ENCODE measurements at places on chromosomes 7 and 10.

DNA sequence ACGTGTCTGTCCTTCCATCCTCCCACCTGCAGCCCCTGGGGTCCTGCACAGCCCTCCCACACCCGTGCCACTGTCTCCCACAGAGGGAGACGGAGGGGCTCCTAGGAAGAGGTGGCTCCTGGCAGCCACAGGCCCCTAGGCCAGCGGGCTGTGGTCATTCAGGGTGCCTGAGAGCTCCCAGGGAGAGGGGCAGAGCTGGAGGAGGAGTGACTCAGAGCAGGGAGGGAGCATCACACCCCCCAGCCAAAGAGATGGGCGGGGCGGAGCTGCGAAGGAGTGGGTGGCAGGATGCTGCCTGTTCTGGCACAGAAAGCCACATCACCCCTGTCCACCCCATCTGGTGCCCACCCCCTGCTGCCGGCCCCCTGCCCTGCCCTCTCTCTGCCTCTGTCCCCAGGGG lies 50.5 kb downstream of the STK32C start:
- DNase-seq = no peak

- DNase-seq = no peak
These were observed 109.4 kb downstream of the ELFN1 start for GRCh38 chr7:1779445-1779844.

GRCh38 chr7:137684776-137685175 lies 162.0 kb downstream of the DGKI start:
- DNase-seq = no peak

DNA sequence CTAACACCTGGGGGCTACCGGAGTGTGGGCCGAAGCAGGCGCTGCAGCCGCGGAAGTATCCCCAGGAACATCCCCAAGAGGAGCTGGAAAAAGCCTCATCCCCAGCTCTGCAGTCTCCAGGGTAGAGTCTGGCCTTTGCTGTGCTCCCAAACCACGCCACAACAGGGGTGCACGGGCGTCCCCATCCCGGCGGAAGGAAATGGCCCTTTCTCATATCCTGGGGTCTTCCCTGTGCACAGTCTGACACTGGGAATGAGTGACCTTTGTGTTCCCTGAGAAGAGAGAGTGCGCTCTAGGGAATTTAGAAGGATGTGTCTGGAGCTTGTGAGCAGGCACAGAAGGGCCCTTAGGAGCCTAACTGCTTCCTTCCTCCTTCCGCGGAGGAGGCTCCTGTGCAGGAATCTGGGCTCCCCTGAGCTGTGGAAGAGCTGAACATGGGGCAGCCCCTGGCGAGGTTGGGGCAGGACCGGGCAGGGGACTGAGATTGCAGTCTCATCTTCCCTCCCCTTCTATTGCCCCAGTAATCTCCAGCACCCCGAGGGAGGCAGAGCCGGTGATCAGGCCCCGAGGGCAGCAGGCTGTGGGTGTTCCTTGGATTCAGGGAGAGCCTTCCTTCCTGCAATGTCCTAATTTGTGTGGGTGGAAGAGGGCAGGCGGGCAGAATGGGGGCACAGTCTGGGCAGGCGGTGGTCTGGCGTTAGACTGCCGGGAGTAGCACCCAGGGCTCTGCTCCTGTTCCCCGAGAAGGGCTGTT lies 1.3 kb downstream of the REPIN1 start:
- DNase-seq = no peak

DNA sequence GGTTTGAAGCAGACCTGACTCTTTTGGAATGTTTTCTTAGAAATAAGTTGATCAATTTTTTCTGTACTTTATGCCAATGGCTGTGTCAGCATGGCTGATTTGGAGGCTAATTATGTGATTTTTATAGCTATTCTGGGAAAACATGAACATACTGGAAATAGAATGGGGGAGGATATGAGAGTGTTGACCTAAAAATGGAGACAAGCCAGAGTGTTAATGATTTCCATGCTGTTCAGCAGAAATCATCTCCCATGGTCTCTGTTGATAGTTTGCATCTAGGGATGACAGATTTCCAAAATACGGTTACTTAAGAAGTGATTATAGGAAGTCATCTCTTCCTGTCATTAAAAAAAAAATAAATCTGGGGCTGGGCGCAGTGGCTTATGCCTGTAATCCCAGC lies 32.7 kb upstream of the DMTF1 start:
- no peak for DNase-seq

DNA sequence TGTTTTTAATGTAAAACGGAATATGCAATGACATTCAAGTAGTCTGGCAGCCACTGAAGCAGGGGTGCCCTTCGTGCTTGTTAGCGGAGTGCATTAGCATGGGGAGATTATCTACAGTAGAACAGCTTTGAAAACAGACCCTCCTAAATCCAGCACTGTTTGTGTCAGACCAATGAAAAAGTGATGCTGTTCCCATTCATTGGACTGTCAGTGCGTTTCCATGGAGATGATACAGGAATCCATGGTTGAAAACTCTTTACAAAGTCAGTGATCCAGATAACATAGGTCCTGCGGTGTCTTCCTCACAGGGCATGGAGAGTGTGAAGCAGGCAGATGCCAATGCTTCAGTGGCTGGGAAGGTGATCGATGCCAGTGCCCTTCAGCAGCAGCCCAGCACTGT lies 73.6 kb downstream of the ITGB8 start:
- DNase-seq = no peak

DNA sequence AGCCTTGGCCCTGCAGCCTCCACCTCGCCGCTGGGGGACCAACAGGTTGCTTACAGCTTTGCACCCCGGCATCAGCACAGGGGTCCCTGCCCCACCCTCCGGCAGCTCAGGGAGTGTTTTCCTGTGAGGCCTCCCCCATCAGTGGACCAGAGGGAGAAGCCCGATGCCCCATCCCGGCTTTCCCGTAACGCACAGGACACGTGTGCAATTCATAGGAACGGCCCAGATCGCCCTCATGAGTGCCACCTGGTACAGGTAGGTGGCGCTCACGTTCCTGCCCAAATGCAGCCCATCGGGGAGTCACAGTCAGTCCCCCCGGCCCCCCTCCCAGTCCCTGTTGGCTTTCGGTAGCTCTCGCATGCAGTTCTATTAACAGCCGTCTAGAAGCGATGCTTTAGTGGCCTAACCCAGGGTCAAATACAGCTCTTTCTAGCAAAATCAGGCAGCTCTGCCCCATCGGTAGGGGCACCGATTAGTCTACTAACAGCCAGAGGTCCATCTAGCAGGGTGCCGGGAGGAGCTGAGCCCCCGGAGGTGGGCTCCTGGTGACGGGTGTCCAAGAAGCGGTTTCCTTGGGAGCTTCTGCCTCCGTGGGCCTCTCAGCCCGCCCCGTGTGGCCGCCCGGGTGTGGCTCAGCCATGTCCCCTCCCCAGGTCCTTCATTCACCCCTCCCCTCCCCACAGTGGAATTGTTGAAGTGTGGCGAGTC lies 48.4 kb upstream of the GTF2IRD1 start:
- no peak for DNase-seq

- no peak for DNase-seq
These were observed 22.2 kb upstream of the BAIAP2L1 start for GRCh38 chr7:98423043-98423442.

- DNase-seq = no peak
These were observed 804 bp downstream of the BCAP29 start for GRCh38 chr7:107580716-107581383.

DNA sequence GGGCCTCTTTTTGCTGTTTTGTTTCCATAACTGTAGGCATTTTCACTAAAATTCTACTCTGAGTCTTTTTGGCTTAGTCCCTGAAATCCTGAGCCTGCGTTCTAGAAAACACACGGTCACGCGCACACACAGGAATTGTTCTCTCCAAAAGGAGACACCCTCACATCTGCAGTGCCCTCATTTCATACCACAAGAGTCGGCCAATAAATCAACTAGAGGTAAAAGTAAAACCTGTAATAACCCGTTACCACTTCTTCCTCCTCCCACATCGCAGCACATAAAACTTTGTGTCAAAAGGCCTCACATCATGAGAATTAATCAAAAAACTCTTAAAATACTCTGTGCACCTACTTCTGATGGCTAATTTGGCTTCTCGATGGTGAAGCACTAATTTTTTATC lies 133.3 kb upstream of the MGMT start:
- no peak for DNase-seq

DNA sequence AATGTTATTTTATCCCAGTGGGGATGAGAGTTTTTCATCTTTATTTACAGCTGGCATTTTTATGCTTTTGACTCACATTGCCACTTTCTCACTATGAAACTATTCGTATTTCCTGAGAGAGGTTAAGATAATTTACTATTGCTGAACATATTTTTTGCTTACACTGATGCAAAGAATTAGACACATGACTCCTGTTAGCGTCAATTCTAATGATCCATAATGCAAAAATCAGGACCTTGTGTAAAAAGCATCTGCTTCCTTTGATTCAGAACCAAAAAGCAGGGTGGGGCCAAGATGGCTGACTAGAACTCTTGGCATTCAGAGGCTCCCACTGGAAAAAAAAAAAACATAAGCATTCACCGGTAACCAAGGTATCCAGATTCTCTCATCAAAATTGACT lies 464.8 kb downstream of the SEMA3D start:
- no peak for DNase-seq

- no peak for DNase-seq
These were observed 120.1 kb downstream of the ELAPOR2 start for GRCh38 chr7:86939197-86939814.

- DNase-seq = no peak
These were observed 1.4 kb downstream of the WBP1L start for GRCh38 chr10:102745157-102745556.

GRCh38 chr10:129971381-129972144 lies 7.5 kb upstream of the EBF3 start:
- DNase-seq = peak; percentile 38

DNA sequence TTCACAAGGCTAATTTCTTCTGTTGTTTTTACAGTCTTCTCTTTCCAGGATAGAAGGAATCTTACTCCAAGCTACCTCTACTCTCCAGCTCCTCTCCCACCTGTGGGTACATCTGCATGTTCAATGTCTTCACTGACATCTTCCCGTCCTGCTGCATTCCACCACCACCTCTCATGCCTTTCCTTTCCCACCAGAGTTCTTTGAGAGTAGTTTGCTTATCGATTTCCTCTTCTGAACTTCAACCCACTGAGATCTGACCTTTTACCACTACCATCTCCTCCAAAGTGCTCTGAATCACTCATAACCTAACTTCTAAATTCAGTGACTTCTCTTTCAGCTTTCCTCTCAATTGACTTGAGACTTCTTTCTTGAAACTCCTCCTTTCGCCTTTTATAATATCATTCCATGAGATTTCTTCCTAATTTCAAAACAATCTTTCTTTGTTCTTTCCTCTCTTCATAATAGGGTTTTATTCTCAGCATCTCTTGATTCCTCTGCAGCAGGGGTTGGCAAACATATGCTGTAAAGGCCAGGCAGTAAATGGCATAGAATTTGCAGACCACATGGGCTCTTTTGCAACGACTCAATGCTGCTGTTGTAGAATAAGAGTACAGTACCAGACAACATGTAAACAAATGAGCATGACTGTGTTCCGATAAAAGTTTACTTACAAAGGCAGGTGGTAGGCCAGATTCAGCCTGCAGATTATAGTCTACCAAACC lies 22.1 kb downstream of the ACSL5 start:
- no peak for DNase-seq

- peak; percentile 80 for DNase-seq
These were observed 27.1 kb downstream of the ATXN7L1 start for GRCh38 chr7:105849122-105849855.

- no peak for DNase-seq
These were observed 290.1 kb upstream of the COBL start for GRCh38 chr7:51606601-51607154.

GRCh38 chr7:150567871-150568301 lies 696 bp downstream of the GIMAP4 start:
- no peak for DNase-seq

- DNase-seq = no peak
These were observed 35.9 kb downstream of the HIPK2 start for GRCh38 chr7:139741789-139742344.

- DNase-seq = no peak
These were observed 5.8 kb upstream of the GGCT start for GRCh38 chr7:30510124-30511075.

- DNase-seq = no peak
These were observed 13.3 kb downstream of the ZRANB1 start for GRCh38 chr10:124955243-124955642.

DNA sequence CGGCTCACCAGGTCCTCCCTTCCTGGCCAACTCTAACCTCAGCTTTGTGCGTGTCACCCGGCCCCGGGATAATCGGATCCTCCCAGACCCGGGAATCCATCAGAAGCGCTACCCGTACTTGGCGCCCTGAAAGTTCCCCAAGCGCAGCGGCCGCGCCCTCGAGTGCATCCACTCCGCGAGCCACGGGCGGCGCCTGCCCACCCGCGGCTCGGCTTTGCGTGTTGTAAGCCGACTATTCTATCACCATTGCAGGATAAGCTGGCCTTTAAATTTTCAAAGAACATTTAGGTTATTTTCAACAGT lies 35.7 kb upstream of the EBLN1 start:
- DNase-seq = peak; percentile 43

GRCh38 chr7:20038676-20039075 lies 178.5 kb downstream of the MACC1 start:
- no peak for DNase-seq

- DNase-seq = no peak
These were observed 335.1 kb downstream of the BMPER start for GRCh38 chr7:34240417-34240816.

DNA sequence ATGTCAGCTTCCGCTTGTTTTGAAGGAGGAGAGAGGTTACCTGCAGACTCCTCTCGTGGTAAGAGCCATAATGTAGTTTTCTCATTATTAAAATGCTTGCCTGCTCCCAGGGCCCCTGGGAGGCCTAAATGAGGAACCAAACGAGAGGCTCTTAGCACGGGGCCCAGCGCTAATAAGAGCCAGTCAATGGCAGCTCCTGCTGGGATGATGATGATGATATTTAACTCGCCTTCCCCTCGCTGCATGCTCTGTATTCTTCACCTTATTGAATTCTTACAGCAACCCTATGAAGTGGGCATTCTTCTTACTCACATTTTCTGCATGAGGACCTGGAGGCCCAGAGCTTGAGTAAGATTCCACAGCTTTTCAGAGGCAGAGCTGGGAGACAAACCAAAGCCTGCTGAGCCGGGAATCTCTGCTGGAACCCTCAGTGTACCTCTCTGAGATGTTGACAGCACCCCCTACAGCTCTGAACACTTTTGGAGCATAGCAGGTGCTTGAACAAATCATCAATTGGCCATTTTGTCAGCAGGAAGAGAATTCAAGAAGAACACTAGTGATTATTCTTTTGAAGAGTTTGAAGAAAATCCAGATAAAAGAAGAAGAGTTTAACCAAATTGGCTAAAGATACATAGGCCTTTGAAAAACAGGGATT lies 93.1 kb upstream of the HABP2 start:
- DNase-seq = no peak

DNA sequence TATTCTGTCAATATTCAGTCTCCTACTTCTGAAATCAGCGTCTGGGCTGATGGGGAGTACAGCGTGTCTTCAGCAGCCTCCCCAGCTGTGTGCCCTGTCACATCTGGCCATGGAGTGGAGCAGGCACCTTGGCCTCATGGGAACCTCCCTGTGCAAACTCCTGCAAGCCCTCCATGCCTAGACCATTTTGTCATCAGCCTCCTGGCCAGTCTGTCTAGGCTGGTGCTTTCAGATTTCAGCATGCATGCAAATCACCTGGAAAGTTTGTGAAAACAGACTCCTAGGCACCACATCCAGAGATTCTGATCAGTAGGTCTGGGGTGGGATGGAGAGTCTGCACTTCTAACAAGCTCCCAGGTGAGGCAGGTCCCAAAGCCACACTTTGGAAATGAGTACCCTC lies 26.2 kb upstream of the CCSER2 start:
- no peak for DNase-seq

GRCh38 chr10:132407243-132407746 lies 10.3 kb downstream of the PWWP2B start:
- no peak for DNase-seq
